ENCODE measurements at places on chromosomes 16 and 17.

GRCh38 chr16:83366228-83366627 is 441.6 kb upstream of the HSBP1 start:
- no peak for DNase-seq

- DNase-seq = no peak
These were observed 99.1 kb downstream of the SOX9 start for GRCh38 chr17:72219824-72220493.

- peak; percentile 99 for DNase-seq
These were observed 463.8 kb upstream of the HSBP1 start for GRCh38 chr16:83343935-83344366.

DNA sequence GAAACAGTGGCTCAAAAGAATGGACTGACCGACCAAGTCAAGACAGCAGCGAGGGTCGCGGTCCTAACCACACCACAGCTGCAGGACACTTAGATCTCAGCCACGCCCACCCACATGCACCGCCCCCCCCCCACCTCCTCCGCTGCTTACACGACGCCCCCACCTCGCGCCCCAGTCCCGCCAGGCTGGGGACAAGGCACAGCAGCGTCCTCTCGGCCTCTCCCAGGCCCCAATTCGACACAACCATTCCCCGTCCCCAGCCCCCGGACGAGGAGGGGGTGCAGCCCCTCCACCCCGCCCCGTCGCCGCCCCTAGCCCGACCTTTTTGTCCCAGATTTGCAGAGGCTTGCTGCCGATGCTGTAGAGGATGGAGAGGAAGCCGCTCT is 477 bp downstream of the CFAP20 start:
- no peak for DNase-seq

DNA sequence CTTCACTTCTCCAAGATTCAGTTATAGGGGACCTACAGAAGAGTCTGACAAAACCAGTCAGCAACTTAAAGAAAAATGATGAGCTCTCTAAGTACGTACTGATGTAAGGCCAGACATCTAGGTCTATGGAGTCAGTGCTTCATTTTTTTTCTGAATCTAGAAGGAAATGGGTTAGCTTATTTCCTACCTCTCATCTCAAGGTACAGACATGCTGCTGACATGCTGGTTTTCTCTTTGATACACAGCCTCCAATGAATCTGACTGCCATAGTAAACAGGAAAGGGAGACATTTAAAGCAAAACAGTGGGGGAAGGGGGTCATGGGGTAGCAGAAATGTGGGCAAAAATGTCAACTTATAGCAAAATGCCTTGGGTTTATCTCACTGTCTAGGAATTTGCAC is 16.4 kb downstream of the CDR2 start:
- no peak for DNase-seq

DNA sequence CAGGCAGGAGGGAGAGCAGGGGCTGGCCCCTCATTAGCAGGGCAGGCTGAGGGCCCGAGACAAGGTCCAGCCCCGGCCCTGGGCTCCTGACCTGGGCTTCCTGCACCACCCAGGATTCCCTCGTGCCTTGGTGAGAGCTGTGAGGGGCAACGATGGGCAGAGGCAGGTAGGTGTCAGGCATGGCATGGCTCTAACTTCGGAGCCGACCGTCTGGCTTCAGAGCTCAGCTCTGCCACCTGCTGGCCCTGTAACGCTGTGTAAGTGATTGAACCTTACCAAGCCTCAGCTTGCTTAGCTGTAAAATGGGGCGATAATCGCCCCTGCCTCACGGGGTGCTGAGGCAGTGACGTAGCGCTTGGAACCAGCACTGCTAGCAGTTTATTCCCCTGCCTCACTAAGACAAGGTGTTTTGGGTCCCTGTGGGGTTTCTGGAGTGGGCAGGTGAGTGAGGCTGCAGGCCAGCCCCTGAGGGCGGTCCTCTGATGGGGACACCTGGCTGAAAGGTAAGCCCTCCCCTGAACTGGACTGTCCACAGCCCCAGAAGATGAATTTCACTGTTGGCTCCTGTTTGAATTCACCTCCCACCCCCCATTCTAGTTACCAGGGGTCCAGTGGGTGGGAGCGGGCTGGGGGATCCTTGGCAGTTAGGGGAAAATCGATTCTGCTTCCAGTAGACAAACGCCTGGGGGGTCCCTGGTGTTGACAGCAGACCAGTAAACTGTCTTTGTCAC is 184.8 kb upstream of the GSE1 start:
- DNase-seq = no peak

GRCh38 chr17:16944334-16945135 is 27.4 kb downstream of the TNFRSF13B start:
- DNase-seq = no peak

DNA sequence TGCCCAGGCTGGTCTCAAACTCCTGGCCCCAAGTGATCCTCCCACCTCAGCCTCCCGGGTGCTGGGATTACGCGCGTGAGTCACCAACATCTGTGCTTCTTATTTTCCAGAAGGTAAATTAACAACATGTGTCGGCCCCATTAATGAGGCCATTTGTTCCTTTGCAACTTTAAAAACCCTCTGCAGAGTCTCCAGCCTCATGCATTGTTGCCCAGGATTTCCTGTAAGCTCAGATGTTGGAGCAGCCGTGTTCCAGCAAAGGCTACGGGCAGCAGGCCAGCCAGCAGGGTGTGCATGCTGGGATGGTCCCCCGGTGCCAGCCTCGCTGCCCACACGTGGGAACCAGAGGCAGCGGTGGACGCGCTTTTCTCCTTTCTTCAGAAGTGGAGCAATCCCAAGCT is 19.1 kb upstream of the HEXD start:
- DNase-seq = no peak

GRCh38 chr16:69566981-69567680 is 1.4 kb downstream of the NFAT5 start:
- DNase-seq = no peak

DNA sequence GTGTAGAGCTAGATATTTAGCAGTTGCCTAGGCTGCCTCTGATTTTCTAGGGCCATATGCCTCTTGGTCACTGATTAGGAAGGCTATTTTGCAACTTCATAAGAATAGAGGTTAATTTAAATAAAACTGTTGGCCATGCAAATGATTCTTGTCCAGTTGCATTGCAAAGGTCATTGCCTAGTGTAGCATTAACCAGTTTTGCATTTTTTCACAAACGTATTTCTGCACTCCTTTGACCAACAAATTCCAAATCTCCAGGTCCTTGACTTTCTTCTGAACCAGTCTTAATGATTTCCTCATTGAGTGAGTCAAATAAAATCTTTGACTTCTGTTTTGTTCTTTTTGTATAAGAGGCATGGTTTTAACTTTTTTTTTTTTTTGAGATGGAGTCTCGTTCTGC is 33.5 kb downstream of the ERCC4 start:
- no peak for DNase-seq

DNA sequence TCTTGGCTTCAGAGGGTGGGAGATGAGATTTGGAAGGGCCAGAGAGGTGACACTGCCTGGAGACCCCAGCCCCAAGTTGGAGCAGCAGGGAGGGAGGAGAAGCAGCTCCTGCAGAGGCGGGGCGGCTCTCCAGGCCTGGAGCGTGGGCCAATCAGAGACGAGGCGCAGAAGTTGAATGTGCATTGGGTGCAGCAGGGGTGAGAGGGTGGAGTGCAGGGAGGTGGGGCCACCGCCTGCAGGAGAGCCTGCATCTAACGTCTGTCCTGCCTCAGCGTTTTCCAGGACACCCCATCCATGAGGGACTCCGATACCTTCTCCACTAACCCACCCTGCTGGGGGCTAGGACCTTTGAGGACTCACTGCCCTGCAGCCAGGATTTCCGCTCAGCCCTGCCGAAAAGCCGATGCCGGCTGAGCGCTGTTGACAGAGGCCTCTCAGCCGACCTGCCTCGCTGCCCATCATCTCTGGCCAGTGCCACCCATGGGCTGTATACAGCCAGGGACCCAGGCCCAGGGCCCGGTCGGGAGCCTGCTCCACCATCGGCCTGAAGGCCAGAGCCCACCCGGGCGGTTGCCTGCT is 146.2 kb downstream of the ENGASE start:
- DNase-seq = no peak

- DNase-seq = no peak
These were observed 66.0 kb downstream of the SMPD3 start for GRCh38 chr16:68382296-68382718.

Measured in glomerular endothelial cell (primary cell).